NCI-H2029 (cell line): ENCODE measurements at places on chromosomes 2 and 18.

- peak; percentile 90 for DNase-seq
These were observed 245.7 kb downstream of the IKZF2 start for GRCh38 chr2:212905640-212906201.

GRCh38 chr2:150937030-150937429 is 324.6 kb downstream of the RBM43 start:
- no peak for DNase-seq

GRCh38 chr2:191957996-191958860 is 111.3 kb upstream of the CAVIN2 start:
- no peak for DNase-seq

GRCh38 chr18:68438983-68439382 is 275.9 kb downstream of the TMX3 start:
- no peak for DNase-seq

DNA sequence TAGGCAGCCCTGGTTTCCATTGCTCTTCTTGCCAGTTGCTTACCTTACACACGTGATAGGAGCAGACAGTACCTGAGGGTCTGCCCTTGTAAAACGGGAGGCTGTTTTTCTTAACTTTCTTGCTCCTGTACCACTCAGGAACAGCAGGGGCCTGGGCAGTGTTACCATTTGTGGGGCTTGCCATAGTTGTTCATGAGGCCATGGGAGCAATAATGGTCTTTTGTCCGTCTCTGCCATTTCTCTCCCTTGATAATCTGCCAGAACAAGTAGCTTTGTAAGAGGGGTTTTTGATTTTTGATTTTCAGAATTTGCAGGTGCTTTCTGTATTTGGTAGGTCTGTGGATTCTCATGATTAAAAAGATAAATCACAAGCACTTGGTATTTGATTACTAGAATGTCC is 259.0 kb downstream of the PHLPP1 start:
- DNase-seq: no peak

DNA sequence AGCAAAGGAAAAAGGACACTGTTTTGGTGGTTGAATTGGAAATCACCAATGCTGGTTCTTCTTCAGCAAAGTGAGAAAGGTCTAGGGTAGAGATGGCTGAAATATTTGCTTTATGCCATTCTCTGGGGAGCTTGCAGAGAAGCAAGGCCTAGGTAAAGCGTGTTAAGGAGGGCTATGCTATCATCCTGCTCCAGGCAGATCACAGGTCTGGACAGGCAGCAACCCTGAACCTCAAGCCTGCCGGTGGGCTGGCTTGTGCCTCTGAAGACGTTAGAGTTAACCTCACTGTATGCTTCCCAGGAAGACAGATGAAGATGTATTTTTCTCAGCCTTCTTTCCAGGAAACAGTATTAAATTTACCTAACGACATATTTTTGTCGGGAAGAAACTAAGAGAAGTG is 138.5 kb upstream of the LYPD6 start:
- no peak for DNase-seq

- DNase-seq: no peak
These were observed 70.7 kb upstream of the TTN start for GRCh38 chr2:178877874-178878273.

DNA sequence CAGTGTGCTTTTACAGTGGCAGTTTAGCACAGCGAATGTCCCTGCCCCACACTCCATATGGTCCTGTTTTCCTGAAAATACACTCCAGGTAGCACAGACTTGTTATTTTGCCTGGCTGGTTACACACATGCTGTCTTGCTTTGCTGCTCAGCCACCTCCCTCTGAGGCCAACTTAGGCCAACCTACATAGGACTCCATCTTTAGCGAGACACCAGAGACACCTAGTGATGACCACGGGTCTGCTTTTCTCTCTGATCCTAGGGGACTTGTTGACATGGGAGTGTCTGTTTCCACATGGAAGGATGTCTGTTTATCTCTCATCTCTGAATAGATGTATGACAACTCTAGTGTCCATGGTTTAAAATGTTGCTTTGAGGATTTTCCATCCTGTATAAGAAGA is 43.3 kb downstream of the PLEKHB2 start:
- no peak for DNase-seq

- no peak for DNase-seq
These were observed 278.5 kb upstream of the HNRNPA3 start for GRCh38 chr2:176934131-176934530.

GRCh38 chr2:226427538-226428307 is 371.9 kb downstream of the IRS1 start:
- DNase-seq: no peak

DNA sequence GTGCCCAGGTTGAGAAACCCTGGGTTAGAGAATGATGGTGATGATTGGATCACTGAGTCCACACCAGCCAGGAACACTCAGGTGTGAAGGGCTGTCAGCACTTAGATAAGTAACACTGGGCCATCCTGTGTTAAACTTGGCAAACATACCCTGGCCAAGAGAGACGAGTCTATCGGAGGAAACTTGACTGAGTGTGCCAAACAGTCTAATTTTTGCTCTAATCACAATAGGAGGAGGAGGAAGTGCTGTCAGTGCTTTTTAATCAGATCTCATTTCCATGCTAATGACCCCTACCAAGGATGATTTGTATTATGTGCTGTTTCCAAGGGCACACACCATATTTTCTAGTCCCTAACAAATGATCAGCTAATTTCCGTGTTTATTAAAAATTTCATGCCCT is 63.8 kb upstream of the SEC11C start:
- peak; percentile 17 for DNase-seq

GRCh38 chr18:73621091-73621490 is 526.5 kb downstream of the FBXO15 start:
- no peak for DNase-seq

DNA sequence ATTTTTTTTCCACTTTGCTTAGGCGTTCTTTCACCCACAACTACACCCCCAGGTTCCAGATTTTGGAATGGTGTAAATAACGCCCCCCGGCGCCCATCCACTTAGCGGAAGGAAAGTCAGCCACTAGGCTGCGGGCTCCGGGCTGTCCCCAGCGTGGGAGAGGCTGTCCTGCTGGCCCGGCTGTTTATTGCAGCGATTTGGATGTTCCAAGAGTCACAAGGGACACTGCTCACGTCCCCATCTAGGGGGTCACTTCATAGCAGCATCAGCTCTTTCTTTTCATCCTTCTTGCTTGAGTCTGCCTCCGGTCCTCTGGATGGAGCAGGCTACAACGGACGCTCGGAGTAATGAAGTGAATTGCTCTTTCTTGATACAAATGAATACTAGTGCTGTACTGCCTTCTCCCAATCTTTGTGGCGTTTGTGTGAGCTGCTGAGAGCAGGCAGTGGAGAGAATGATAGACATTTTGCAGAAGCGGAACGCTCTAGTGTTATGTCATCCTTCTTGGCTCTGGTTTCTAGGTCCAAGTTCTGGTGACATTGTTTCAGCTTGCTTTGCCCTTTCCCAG is 50.7 kb upstream of the PAIP2B start:
- no peak for DNase-seq

DNA sequence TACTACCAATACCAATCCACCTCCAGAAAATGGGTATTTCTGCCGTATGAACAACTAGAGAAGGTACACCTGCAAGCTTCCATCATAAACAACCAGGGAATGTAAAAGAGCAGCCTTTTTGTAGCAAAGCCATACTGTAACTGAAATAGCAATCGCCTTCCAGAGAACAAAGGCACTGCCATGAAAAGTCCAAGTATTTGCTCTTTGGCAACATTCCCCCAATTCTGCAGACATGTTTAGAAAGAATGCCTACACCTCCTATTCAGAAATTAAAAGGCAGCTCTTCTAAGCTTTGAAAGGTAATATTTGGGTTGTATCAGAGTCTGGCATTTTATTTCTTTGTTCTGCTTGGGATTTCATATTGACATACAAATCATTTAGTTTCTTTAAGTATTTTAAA is 487.7 kb downstream of the ERBB4 start:
- DNase-seq: no peak

- no peak for DNase-seq
These were observed 32.2 kb downstream of the RFX8 start for GRCh38 chr2:101442667-101443061.

DNA sequence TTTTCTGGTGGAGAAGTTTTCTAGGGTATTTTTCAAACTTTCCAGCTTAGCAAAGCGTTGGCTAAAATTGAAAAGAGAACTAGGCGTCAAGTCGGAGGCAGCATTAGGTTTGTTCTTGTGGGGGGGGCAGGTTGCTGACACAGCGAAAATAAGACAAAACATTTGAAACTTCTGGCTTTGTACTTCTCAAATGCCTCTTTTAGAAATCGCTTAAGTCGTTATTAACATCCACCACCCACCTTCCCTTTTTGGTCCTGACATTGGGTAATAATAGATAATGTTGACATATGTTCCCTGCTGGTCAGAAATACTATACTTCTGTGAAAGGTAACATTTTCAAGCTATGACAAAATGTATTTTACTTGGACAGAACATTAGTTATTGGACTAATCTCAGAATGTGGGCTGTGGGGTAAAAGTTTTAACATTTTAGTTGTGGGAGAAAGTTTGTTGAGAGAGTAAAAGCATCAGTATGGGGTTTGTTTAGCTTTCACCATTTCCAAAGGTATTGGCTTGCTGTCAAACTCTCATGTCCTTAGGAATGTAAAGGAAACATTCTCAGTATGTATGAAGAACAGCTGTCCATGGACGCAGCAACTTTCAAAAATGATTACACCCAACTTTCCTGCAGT is 88.1 kb upstream of the ZEB2 start:
- no peak for DNase-seq

GRCh38 chr2:218010140-218010983 is 7.6 kb upstream of the TNS1 start:
- no peak for DNase-seq

DNA sequence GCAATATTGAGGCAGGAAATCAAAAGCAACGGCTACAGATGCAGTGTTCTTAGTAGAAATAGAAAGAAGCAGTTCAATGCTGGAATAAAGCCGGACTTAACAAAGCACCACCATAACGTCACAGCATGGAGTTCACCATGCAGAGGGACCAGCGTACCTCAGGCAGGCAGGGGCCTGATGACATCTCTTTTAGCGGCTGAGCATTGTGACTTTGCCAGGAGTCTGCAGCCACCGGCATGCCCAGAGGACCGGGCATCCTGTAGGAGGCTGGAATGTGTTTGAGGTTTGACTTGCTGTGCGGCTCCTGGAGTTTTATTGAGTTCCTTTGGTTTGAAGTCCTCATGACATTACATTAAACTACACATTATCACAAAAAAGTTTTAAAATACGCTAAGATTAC is 139.8 kb downstream of the UXS1 start:
- DNase-seq: no peak
